Hematopoietic multipotent progenitor cell treated with erythropoietin and hydrocortisone succinate and interleukin-3 and kit ligand, for 8 days (in vitro differentiated cells): ENCODE measurements at places on chromosomes 12 and 14.

DNA sequence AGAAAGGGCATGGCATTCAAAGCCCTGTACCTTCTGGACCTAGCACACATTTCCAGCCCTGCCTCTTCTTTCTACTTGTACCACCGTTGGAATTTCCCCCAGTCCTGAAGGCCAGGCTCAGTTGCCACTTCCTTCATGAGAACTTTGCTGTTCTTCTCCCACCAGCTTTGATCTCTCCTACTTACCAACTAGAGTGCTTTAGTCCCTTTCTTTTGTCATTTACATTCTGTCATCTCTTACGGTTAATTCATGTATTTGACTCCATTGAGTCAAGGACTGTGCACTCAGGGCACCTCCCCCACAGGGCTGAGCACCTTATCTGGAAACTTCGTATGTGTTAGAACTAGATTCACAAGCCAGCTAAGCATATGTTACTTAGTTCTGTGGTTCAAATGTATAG, 26.3 kb downstream of the BICDL1 start:
- no peak for DNase-seq

DNA sequence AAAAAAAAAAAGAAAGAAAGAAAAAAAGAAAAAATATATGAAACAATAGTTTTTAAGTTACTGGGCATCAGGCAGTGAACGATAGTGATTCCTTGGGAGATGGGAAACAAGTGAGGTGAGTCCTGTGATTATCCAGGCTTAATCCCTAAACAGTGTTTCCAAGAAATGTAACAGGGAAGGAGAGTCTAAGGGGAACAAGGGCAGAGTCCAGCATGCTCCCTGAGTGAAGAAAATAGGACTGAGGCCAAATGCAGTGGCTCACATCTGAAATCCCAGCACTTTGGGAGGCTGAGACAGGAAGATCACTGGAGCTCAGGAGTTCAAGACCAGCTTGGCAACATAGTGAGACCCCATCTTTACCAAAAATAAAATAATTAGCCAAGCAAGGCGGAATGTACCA, 40.7 kb downstream of the R3HDM2 start:
- DNase-seq: no peak

DNA sequence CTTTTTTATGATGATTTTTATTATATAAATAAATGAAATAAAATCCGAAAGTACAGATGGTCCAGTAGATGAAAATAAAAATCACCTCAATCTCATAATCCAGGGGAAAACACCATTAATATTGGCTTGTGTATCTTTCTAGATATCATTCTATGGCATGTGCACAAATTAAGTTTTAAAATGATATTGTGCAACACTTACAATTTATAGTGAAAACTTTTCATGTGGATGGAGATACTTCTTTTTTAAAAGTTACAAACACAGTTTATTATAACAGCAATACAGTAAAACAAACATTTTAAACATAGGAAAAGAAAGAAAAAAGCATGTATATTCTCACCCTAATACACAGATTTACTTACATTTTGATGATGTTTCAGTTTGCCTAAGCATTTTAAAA, 98.9 kb upstream of the RMST start:
- no peak for DNase-seq

DNA sequence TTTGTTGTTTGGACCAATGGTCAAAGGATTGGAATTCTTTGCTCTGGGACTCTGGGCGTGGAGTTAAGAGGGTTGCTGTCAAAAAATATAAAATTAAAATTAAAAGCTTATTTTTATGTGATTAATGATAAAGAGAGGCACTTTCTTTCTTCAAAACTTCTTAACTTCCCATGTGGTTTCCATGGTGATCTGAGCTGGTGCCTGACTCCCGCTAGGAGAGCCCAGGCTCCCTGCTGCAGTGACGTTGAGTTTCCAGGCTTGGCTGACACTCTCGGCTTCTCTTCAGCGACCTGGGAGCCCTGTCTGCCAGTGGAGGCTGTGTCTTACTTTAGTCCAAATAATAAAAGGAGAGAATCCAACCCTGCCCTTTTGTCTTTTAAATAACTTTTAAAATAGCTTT, 84.4 kb downstream of the GALC start:
- no peak for DNase-seq
